ENCODE measurements at places on chromosomes 13 and 19.

DNA sequence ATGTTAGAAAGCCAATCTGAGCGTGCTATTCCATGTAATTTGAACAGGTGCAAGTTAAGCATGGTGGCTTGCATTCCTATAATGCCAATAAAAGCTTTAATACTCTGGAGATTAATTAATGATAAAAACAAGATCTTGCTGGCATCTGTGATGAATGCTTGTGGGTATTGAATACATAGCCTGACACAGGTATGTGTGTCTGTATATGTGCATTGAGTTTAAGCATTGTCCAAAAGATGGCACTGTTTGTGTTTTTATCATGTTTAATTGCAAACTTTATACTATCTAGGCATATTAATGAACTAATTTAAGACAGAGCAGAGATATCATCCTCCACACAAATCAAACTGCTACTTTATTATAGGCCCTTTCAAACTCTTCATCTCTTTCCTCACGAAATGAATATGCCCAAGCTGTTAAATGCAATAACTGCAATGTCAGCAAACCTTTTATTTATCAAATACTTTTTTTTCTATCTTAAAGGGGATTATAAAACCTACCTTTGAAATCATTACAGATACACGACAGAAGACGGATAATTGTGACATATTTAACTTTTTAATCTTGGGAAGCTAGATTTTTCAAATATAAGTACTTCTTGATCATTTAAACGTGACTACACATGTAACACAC lies 86.5 kb downstream of the TNFSF11 start:
- no peak for DNase-seq

- no peak for DNase-seq
Observed at GRCh38 chr13:110759710-110760109, 46.2 kb downstream of the ING1 start.

GRCh38 chr13:26621731-26622401 lies 64.4 kb downstream of the WASF3 start:
- no peak for DNase-seq

DNA sequence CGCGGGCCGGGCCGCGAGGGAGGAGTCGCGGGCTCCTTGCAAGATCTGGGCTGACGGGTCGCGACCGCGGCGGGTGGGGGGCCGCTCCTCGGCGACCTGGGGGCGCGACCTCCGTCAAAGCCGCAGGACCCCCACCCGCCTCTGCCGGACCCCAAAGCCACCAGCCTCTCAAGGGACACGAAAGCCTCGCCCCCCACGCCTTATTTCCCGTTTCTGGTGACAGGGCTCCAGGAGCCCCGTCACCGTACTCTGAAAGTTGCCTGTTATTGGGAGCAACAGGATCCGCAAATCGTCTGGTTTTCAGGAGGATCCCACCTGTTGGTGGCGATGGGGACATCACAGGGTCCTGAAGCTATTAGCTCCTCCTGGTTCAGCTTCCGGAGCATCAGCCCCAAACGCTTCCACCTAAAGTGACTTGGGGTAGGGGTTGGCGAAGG lies 530 bp downstream of the MAU2 start:
- no peak for DNase-seq

GRCh38 chr19:45884682-45885555 lies 1.0 kb downstream of the IRF2BP1 start:
- DNase-seq: no peak

- DNase-seq: no peak
Observed at GRCh38 chr19:53600217-53600616, 31.6 kb upstream of the DPRX start.

- DNase-seq: no peak
Observed at GRCh38 chr13:40789275-40790153, at the start of gene SLC25A15. Gene SLC25A15, plus strand, starts transcription at chr13:40789611. Its CDS starts 3,616 bp downstream, at chr13:40793227.

Data from NCI-H187 treated with DMSO at 0.1 percent for 48 hours (cell line).